NCI-H1105 (cell line): ENCODE measurements at places on chromosomes 1 and 21.

GRCh38 chr1:204127597-204128242, 24.1 kb downstream of the ETNK2 start:
- peak; percentile 63 for DNase-seq

DNA sequence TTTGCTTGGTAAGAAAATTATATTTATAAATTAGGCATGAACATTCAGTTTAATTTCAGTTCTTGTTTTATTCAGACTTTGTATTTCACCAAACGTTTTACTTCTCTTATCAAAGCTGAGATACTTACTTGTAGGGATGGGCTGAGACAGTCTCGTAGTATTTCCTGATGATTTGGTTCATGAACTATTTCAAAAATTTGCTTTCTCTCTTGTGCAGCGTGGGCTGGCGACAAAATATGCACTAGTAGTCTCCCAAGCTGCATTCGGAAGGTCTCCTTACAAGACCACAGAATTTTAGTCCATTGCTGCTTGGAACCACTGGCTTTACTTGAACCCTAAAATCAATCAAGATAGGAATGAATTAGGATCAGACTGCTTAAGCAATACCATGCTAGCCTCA, 91.7 kb upstream of the GNG4 start:
- DNase-seq, result no peak

GRCh38 chr1:185477638-185478580, 160.9 kb upstream of the IVNS1ABP start:
- DNase-seq, result peak; percentile 13

DNA sequence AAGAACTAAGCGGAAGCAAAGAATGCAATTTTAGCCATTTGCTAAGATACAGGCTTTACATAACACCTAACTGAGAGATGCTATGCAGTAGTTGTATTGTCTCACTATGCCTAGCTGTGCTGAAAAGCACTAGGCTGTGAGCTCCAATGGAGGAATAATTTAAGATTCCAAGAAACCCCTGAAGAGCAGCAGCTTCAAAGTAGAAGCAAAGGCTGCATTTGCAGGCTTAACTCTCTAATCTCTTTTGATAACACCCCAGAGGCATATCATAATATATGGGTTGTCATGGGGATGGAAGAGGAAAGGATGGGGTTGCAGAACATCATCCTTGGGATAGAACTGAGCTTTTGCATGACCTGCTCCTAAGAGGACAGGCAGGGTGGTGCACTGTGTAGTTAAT, 102.0 kb downstream of the ERG start:
- no peak for DNase-seq

DNA sequence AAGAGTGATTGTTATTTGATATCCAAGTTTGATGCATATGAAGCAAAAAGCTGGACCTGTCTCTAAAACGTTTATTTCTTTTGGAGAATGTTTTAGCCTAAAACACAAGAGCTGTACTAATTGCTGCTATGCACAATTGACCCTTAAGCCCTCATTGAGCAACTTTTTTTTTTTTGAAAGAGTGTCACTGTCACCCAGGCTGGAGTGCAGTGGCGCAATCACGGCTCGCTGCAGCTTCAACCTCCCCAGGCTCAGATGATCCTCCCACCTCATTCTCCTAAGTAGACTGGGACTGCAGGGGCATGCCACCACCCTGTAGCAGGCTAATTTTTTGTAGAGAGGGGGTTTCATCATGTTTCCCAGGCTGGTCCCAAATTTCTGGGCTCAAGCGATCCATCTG, 129.1 kb downstream of the PIK3R3 start:
- no peak for DNase-seq
